NCI-H1436 (cell line): ENCODE measurements at places on chromosomes 3 and 15.

GRCh38 chr3:142987080-142987700 is 14.2 kb upstream of the U2SURP start:
- DNase-seq = peak; percentile 62

DNA sequence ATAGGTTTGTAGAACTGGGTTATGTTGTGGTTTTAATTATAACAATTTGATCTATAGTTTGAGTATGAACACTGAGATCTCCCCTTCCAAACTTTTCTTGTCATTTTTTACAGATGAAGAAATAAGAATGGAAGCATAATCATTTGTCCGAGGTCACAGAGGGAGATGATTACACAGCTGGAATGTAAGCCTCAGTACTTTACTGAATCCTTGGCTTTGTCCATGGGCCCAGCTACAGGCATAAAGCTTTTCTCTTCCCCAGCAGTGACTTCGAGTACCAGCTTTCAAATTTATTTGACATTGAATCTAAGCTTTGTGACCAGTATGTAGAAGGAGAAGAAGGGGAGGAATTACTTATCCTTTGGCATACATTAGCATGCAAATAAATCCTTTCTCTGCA is 80.9 kb upstream of the DCBLD2 start:
- no peak for DNase-seq

GRCh38 chr3:25527801-25528200 is 99.7 kb downstream of the RARB start:
- DNase-seq = no peak

- no peak for DNase-seq
These were observed 50.9 kb downstream of the DPH6 start for GRCh38 chr15:35495080-35495479.

GRCh38 chr15:56460071-56460470 is 4.9 kb downstream of the MNS1 start:
- DNase-seq = no peak

DNA sequence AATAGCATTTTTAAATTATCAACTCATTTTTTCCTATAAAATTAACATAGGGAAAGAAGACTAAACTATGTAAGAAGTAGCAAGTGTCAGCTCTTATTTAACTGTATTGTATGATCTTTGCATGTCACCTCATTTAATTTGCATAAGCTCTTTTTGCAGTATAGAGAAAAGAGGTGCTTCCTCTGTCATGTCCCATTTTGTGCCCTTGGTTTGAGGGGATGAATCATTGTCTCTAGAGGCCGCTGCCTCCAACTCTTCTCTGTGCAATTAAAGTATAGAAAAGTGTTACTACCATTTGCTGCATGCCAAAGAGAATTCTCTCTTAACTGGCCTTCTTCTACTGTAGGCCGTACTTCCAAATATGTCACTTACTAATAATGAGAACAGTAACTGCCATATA is 93.4 kb downstream of the LRRC28 start:
- DNase-seq = no peak

DNA sequence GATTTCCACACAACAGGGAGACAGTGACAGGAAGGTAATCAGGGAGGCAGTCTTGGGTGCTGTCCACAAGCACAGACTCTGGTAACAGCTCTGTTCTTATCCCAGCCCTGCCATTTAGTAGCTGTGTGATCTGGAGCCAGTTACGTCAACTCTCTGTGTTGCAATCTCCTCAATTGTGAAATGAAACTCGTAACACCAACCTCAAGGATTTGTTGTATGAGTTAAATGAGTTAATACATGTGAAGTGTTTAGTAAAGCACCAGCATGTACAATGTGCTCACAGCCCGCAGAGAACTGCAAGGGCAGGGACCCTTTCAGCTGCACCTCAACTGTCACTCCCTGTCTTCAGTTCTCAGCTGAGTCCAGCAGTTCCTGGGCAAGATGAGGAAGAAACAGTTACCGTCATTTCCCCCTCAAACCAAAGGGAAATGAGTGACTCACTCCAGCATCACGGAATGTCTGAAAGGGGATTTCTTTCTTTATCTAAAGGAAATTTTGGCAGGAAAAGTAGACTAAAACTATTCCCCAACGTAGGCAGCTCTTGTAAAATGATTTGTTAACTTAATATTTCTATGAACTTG is 39.9 kb upstream of the MB21D2 start:
- no peak for DNase-seq

DNA sequence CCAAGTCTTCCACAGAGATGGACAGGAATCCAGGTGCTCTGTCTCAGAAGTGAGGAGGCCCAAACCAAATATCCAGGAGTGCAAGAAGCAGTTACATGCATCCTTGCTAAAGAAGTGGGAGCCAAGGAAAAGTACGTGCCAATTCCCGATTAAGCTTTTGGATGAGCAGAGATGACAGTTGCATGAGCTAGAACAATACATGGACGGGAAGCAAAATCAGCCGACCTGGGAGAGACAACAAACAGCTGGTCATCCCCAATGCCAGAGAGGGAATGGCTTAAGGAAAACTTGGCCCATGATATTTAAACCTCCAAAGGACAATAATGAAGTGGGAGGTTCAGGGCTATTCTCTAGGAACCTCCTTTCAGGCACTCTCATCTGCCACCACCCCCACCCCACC is 86.0 kb upstream of the ABHD17C start:
- no peak for DNase-seq

DNA sequence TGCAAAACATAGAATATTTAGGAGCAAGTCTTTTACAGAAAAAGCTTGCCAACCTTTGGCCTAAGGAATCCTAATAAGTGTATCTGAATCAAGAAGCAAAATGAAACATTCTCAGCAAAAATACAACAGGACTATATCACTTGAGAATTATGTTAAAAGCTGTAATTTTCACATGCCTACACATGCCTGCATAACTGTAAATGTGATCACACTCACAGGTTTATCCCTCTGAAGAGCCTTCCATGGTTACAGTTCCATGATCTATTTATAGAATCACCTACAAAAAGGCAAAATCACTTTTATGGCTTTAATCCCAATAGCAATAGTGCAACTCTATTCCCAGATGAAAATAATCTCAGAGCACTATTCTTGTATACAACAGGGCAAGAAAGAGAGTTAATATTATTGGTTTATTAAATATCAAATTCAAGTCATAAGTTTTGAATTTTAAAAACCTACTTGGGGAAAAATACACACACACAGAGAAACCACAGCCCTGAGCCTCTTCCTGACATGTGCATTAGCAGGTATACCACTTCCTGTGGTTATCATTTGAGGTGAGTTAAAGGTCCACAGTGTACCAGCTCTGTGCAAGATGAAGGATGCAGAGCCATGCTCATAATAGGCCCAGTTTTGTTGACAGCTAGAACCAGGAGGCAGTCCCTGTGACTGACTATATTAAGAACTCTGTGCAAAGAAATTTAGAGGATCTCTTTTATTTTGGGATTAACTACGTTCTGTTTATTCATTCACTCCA is 252.5 kb upstream of the TGFBR2 start:
- no peak for DNase-seq
